ENCODE measurements at places on chromosomes 1 and 21.
A peak's percentile ranks its signal among the peaks of the same experiment; 100 is the strongest.

- no peaks in the 10 kb centered on the region for H3K27me3 ChIP-seq
- no peak overlapping the region for H3K4me3 ChIP-seq
- no peak overlapping the region for H3K27ac ChIP-seq
- H3K4me1 ChIP-seq: no peaks in the 10 kb centered on the region
Observed at GRCh38 chr1:207973898-207974568, 63.1 kb upstream of the CD34 start.

GRCh38 chr1:171486048-171486519, 754 bp downstream of the PRRC2C start:
- H3K4me3 ChIP-seq: peak overlapping the region; percentile 85
- H3K27me3 ChIP-seq: no peaks in the 10 kb centered on the region
- H3K27ac ChIP-seq: peak overlapping the region; percentile 100
- H3K4me1 ChIP-seq: peaks cover 31% of the 10 kb centered on the region

DNA sequence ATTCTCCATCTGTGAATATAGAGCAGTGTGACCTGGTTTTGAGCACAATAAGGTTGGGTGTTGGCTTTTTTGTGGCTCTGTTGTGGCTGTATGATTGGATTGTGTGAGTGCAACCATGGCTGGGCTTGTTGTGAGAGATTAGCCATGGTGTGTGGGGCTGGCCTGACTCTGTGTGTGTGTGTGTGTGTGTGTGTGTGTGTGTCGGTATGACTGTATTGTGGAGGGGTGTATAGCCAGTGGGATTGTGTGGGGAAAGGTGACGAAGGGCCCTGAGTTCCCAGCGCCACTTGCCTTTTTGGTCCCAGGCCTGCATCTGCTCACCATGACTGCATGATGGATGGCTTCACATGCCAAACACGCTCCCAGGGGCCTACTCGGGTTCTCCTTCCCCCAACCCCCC, 5.9 kb upstream of the SLC6A9 start:
- H3K4me3 ChIP-seq: no peak overlapping the region
- H3K27me3 ChIP-seq: no peaks in the 10 kb centered on the region
- H3K27ac ChIP-seq: no peak overlapping the region
- no peaks in the 10 kb centered on the region for H3K4me1 ChIP-seq

- H3K36me3 ChIP-seq: no peaks in the 10 kb centered on the region
- H3K27ac ChIP-seq: no peak overlapping the region
- no peak for DNase-seq
- no peak overlapping the region for H3K4me3 ChIP-seq
Observed at GRCh38 chr1:161503394-161503748, 1.9 kb upstream of the FCGR2A start.

DNA sequence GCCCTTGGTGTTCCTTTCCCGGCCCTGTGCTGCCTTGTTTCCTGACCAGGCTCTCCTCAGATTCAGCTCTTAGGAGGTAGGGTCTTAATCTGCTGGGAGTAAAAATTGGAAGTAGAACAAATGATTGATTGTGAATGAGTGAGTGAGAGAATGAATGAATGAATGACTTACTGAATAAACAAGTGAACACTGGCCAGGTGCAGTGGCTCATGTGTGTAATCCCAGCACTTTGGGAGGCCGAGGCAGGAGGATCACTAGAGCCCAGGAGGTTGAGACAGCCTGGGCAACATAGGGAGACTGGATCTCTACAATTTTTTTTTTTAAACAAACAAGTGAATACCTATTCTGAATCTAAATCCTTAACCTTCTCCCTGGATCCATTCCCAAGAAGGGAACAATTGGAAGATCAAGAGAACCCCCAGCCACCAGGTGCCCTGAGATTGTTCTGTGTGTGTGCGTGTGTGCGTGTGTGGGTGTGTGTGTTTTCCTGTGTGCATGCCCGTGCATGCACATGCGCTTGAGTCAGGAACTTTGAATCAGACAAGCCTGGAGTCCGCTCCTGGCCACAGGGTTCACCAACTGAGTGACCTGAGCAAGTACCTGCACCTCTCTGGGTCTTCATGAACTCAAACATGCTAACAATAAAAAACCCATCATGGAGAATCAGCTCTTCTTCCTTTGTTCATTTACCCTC, 24.3 kb upstream of the CITED4 start:
- no peak overlapping the region for H3K27ac ChIP-seq
- H3K4me3 ChIP-seq: no peak overlapping the region
- no peak for DNase-seq
- H3K36me3 ChIP-seq: no peaks in the 10 kb centered on the region
- H3K4me1 ChIP-seq: peaks cover 5% of the 10 kb centered on the region

DNA sequence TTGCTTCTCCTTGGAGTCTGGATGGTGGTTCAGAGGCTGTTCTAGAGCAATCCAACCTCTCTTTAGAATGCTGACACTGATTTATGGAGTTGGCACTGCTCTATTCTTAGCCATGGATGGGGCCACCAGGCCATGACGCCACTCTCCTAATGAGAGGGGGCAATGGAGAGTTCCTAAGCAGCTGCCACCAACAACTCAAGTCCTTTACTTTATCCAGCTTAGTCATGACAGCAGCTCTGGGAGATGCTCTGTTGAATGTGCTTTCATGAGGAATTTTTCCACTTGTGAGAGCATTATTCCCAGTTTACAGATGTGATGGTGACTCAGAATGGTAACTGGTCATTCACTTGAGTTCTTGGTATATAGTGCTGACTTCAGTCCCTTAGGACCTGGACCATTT, 366.3 kb downstream of the HHAT start:
- H3K27ac ChIP-seq: no peak overlapping the region
- H3K36me3 ChIP-seq: no peaks in the 10 kb centered on the region
- no peak overlapping the region for H3K4me3 ChIP-seq
- H3K4me1 ChIP-seq: peaks cover 2% of the 10 kb centered on the region

DNA sequence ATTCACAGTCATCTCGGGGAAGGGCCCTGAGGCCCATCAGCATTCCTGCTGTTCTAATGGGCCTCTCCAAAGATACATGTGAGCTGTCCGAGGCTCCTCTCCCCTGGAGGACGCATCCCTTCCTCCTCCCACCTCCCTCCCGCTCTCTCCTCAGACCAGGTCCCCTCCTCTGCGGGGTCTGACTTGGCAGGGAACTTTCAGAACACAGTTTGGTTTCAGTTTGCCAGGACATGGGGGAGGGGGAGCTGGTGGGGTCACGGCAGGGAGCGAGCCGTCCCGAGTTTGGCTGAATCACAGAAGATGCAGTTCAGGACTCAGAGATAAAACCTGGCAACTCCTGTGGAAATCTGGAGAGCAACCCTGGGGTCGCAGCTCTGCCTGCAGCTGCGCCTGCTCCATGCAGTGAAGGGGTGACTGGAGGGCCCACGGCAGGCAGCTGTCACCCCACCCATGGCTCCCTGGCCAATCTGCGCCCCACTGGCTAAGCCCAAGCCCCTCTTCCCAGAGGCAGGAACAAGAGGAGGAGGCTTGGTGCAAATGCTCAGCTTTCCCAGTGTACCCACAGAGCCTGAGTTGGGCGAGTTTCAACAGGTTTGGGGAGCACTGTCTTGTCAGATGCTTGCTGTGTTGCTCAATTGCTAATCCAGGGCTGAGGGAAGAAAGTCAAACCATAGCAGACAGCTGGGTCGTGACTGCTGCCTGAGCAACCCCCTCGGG, 5.7 kb downstream of the WNT4 start:
- no peak for DNase-seq
- peaks cover 8% of the 10 kb centered on the region for H3K27me3 ChIP-seq
- H3K4me3 ChIP-seq: no peak overlapping the region

DNA sequence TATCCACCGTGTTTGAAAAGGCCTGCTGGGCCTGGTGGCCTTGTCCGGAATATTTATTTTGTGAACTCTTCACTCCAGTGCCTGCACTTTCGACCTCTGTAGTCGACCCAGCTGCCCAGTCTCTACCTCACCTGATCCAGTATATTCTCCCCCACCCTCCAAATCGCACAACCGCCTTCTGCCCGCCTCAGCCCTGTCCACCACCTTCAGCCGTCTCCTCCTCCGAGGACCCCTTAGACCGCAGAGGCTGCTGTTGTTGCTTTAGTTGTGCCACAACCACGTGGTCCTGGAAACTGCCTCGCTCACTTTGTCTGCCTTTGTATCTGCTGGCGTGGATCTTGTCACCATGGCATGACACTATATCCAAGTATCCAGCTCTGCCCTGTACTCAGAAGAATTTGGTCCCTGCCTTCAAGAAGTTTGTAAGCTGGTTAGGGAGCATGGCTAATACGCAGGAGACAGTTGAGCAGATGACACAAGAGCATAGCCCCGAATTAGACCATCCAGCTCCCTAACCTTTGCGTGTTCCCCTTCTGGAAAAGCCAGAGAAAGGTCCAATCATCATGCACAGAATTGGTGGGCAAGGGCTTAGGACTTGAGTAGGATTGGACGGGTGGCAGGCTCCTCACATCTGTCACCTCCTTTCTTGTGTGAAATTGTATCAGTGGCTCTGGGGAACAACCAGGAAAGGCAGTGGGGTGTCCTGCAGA, 1.5 kb downstream of the PHGDH start:
- H3K36me3 ChIP-seq: no peaks in the 10 kb centered on the region
- H3K4me1 ChIP-seq: peaks cover 10% of the 10 kb centered on the region
- H3K27me3 ChIP-seq: peaks cover 8% of the 10 kb centered on the region
- no peak overlapping the region for H3K27ac ChIP-seq

DNA sequence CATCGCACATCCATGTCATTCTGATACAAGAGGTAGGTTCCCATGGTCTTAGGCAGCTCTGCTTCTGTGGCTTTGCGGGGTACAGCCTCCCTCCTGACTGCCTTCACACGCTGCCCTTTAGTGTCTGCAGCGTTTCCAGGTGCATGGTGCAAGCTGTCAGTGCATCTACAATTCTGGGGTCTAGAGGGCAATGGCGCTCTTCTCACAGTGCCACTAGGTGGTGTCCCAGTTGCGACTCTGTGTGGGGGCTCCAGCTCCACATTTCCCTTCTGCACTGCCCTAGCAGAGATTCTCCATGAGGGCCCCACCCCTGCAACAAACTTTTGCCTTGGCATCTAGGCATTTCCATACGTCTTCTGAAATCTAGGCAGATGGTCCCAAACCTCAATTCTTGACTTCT, 138.2 kb upstream of the BRINP3 start:
- no peak overlapping the region for H3K4me3 ChIP-seq
- no peak overlapping the region for H3K27ac ChIP-seq
- no peaks in the 10 kb centered on the region for H3K27me3 ChIP-seq
- H3K4me1 ChIP-seq: no peaks in the 10 kb centered on the region
- no peak for DNase-seq

GRCh38 chr1:201248721-201249559, 34.4 kb upstream of the PKP1 start:
- H3K36me3 ChIP-seq: no peaks in the 10 kb centered on the region
- H3K4me1 ChIP-seq: no peaks in the 10 kb centered on the region
- no peak overlapping the region for H3K27ac ChIP-seq
- peaks cover 3% of the 10 kb centered on the region for H3K27me3 ChIP-seq

- H3K27ac ChIP-seq: peak overlapping the region; percentile 95
- H3K27me3 ChIP-seq: no peaks in the 10 kb centered on the region
- H3K4me1 ChIP-seq: peaks cover 70% of the 10 kb centered on the region
- H3K36me3 ChIP-seq: peaks cover 18% of the 10 kb centered on the region
- peak overlapping the region; percentile 84 for H3K4me3 ChIP-seq
- DNase-seq: peak; percentile 57
Observed at GRCh38 chr1:26786437-26787380, 1.0 kb upstream of the PIGV start.

DNA sequence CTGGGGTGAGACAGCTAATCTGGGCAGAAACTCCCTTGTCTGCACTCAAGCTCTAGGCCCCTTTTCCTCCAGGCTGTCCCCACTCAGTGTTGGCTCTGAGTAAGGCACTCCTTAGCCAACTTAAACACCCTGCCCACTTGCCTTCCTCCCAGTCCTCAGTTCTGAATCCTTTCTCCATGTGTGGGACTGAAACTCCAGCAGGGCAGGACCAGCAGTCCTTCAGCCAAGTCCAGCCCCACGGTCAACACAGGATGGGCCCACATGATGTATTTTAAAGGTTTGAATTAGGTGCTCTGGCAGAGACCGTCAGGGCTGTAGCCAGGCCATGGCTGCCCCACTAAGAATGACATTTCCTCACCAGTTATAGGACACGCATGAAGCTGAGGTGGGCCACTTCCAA, 107.8 kb downstream of the EDEM3 start:
- no peaks in the 10 kb centered on the region for H3K36me3 ChIP-seq
- no peak for DNase-seq
- no peak overlapping the region for H3K4me3 ChIP-seq
- H3K4me1 ChIP-seq: no peaks in the 10 kb centered on the region
- no peak overlapping the region for H3K27ac ChIP-seq
- no peaks in the 10 kb centered on the region for H3K27me3 ChIP-seq

GRCh38 chr1:227728059-227728891, 6.8 kb downstream of the JMJD4 start:
- peaks cover 27% of the 10 kb centered on the region for H3K4me1 ChIP-seq
- H3K27me3 ChIP-seq: no peaks in the 10 kb centered on the region
- H3K27ac ChIP-seq: no peak overlapping the region
- H3K36me3 ChIP-seq: peaks cover 11% of the 10 kb centered on the region
- peak; percentile 73 for DNase-seq
- peak overlapping the region; percentile 77 for H3K4me3 ChIP-seq

- peaks cover 33% of the 10 kb centered on the region for H3K36me3 ChIP-seq
- peaks cover 40% of the 10 kb centered on the region for H3K4me1 ChIP-seq
- H3K4me3 ChIP-seq: peak overlapping the region; percentile 34
- H3K27ac ChIP-seq: peak overlapping the region; percentile 30
- DNase-seq: peak; percentile 85
- no peaks in the 10 kb centered on the region for H3K27me3 ChIP-seq
Observed at GRCh38 chr21:42527489-42528158, 14.0 kb downstream of the SLC37A1 start.

- H3K4me1 ChIP-seq: peaks cover 14% of the 10 kb centered on the region
- no peak overlapping the region for H3K4me3 ChIP-seq
- peaks cover 13% of the 10 kb centered on the region for H3K27me3 ChIP-seq
- DNase-seq: no peak
- H3K36me3 ChIP-seq: no peaks in the 10 kb centered on the region
Observed at GRCh38 chr1:42142894-42143675, 10.1 kb upstream of the GUCA2B start.

GRCh38 chr1:174262349-174263241, 103.3 kb downstream of the RABGAP1L start:
- no peak overlapping the region for H3K27ac ChIP-seq
- H3K4me3 ChIP-seq: no peak overlapping the region
- H3K4me1 ChIP-seq: no peaks in the 10 kb centered on the region

DNA sequence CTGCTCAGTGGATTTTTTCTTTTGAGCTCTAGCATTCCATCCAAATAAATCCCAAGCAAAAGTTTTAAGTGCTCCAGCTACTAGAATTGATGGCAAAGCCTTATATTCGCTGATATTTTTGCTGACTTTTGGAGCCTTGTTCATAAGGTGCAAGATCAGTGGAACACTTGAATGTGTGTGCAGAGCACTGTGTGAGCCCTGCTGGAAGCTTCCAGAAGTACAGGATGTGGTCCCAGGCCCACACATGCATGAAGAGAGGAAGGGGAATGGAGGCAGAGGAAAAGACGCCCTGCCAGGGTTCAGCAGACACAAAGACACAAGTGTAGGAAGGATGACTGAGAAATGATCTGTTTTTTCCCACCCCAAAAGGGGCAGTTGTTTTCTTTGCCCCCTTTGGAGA, 169.4 kb downstream of the KCNJ6 start:
- H3K27me3 ChIP-seq: peaks cover 8% of the 10 kb centered on the region
- no peaks in the 10 kb centered on the region for H3K36me3 ChIP-seq
- no peaks in the 10 kb centered on the region for H3K4me1 ChIP-seq
- H3K4me3 ChIP-seq: no peak overlapping the region
- DNase-seq: no peak

GRCh38 chr1:81186261-81186660, 614.5 kb upstream of the ADGRL2 start:
- no peak for DNase-seq
- no peaks in the 10 kb centered on the region for H3K4me1 ChIP-seq
- H3K36me3 ChIP-seq: no peaks in the 10 kb centered on the region

GRCh38 chr21:31278511-31279130, 65.4 kb downstream of the TIAM1 start:
- no peaks in the 10 kb centered on the region for H3K36me3 ChIP-seq
- no peak overlapping the region for H3K4me3 ChIP-seq
- no peak overlapping the region for H3K27ac ChIP-seq
- DNase-seq: no peak
- H3K4me1 ChIP-seq: peaks cover 15% of the 10 kb centered on the region
